T-helper 2 cell (primary cell): ENCODE measurements at places on chromosomes 1 and 21.

DNA sequence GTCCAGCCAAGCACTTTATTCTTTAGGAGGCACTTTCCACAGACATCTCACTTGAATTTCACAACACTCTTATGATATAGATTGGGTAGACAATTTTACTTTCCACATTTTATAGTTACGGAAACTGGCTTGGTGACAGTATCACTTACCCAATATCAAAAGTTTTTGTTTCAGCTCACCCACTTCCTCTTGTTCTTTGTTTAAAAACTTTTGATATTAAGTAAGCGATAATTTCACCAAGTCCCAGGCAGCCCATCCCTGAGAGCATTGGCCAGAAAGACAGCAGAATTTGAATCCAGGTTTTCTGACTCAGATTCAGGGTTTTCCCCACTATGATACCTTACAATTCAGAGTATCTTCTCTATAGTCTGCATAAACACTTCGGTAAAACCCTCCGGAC is 60.0 kb downstream of the LRIG2 start:
- DNase-seq, result no peak

DNA sequence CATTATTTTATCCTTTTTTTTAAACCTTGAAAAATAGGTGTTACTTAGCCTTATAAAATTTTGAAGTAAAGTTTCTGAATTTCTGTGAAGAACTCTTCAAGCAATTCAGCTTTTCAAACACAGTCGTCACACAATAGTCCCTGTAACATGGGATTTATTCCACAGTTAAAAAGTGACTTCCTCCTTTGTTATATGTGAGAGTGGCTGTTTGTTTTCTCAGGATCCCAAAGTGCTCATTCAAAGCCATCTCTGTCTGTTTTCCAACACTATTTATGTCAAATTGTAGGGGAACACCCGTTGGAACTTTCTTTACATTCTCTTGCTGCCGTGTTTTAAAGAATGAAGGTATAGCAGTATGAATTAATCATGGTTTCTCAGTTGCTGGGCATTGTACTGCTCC is 80.8 kb upstream of the GPR52 start:
- DNase-seq, result no peak

DNA sequence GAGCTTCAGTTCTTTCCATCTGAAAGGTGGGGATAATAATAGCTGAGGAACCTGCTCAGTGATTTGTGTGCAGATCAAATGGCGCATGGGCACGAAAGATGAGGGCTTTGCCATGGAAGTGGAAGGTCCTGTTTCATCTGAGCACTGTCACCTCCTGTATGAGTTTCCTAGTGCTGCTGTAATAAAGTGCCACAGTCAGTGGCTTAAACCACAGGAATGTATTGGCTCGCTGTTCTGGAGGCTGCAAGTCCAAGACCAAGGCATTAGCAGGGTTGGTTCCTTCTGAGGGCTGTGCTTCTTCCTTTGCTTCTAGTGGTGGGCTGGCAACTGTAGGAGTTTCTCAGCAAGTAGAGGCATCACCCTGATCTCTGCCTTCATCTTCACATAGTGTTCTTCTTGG is 51.1 kb upstream of the RBM15 start:
- DNase-seq, result no peak

- no peak for DNase-seq
These were observed 14.4 kb upstream of the SCCPDH start for GRCh38 chr1:246709835-246710234.

GRCh38 chr1:152461544-152461943 is 47.5 kb upstream of the CRNN start:
- DNase-seq, result peak; percentile 45
